ENCODE measurements at places on chromosomes 5 and 9.

- no peak for DNase-seq
Observed at GRCh38 chr5:142726188-142726731, 40.4 kb upstream of the FGF1 start.

DNA sequence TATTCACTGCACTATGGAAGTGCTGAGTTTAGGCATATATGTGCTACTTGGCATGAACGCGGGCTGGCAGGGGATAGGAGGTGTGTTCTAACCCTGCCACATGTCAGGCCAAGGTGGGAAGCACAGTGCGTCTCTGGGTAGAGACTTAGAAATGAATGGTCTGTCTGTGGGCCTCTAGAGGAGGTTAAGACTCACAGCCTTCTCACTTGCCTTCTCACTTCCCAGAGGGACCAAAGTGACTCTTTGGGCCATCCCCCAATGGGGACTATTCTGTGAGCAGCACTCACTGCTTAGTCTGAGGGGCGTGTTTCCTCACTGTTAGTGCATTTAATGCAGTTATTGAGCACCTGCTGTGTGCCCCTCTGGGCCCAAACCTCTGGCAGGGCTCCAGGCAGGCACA lies 2.4 kb upstream of the PITX1 start:
- DNase-seq, result no peak

DNA sequence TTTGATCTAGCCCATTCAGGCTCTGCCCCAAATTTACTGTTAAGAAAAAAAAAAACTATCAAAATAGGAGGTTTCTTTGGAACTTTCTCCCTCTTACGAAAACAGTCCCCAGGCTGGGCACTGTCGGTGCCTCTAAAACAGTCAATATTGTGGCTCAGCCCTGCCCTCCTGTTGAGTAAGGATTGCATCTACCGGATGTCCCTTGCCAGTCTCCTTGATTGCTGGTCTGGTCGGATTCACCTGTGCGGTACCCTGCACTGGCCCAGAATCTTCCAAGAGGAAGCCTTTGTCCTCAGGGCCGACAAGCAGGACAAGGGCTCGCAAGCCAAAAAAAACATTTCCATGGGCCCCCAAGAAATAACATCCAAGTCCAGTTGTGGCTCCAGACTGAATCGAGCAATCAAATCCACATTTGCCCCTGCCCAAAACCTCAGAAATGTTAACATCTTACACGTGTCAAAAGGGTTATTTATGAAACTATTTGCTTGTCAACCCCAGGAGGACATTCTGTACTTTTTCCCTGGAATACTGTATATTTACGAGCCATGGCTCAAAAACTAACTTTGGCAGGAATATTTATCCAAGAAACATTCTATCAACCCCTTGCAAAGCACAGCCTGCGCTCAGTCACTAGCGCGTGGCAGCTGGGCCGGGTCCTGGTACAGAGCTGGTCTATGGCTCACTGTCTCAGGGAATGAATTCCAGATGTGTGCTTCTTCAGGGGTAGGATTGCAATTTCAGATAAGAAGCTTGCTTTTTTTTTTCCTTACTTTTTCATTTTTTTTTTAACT lies 129.2 kb upstream of the ADRA1B start:
- no peak for DNase-seq

DNA sequence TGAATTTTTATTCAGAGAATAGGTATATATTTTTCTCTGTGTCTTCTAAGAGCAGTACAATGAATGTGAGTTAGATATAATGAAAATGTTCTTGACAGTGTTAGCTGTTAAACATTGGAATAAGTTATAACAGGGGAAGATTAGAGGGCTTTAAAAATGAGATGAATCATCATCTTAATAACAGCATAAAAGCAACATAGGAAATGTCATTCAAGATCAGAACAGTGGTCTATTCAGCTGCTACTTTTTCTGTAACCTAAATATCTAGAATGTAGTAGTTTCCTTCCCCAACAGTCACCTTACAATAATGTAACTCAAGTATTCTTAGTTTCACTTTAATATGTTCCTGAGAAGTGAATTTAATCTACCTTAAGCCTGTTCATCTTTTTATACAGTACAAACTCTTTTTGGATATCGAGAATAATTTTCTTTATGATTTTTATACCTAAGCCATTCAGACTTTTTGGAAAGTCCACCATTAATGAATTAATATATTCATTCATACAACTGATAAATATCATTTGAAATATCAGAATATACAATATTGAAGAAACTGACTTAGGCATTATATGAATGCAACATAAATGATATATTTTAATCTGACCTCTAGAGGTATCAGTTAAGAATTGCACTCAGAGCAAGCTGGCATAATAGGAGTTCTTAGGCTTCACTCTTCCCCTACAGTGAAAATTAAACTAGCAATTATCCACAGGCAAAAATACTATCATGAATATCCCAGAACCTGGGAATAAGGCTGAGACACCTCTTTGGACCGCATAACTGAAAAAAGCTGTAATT lies 66.1 kb upstream of the EDIL3 start:
- no peak for DNase-seq

- peak; percentile 26 for DNase-seq
Observed at GRCh38 chr5:170809551-170809950, 26.0 kb downstream of the GABRP start.

DNA sequence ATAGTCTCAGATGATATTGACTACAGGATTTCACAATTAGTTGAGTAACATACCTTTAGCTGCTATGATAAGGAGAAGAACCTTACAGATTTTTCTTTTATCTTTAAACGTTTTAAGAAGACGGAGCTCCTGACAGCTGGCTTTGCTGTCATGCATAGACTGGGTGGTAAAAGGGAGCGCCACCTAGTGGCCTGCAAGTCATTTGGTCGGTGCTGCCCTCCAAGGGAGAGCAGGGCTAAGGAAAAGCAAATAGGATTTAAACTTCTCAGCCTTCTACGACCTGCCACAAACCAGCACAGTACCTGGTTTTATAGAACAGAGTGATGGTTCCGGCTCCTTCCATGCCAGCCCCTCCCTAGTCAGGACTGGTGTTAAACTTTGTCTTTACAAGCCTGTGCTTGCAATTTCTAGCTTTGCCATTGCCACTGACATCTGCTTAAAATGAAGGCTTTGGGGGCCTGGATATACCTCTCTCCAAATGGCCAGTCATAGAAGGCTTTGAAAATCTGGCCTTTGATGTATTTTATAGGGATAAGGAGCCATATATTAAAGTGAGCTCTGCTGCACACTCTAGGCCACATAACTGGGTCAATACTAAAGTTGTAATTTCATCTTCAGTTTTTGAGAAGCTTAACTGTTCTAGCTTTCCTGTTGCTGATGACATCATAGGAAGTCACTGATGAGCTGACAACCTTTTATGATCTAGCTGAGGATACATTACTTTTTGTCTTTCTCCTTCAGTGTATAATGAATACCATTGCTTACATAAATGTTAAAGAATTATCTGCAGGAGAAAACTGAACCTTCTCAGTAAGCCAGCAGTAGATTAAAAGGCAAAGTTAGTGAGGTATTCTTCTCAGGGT lies 31.1 kb upstream of the ADAMTSL1 start:
- DNase-seq, result peak; percentile 66

- no peak for DNase-seq
Observed at GRCh38 chr5:172313915-172314314, 30.4 kb upstream of the UBTD2 start.

- no peak for DNase-seq
Observed at GRCh38 chr5:24555229-24555628, 89.5 kb downstream of the CDH10 start.

- no peak for DNase-seq
Observed at GRCh38 chr9:77589046-77589795, 58.9 kb downstream of the GNA14 start.

DNA sequence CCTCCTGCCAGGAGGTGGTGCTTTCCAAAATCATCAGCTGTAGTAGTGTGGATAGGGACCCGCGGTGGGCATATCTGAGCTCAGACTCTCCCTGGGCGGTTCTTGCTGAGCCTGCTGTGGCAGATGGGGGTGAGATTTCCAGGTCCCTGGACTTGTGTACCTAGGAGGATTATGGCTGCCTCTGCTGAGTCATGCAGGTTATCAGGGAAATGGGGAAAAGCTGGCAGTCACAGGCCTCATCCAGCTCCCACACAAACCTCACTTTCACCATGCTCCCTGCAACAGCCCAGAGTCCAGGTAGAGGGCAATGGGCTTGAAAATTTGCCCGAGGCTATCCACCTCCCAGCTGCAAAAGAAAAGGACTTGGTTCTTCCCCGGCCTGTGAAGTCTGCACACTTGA lies 23.4 kb upstream of the MAMDC2 start:
- no peak for DNase-seq

- DNase-seq, result no peak
Observed at GRCh38 chr5:133952729-133953567, 15.5 kb downstream of the C5orf15 start.

GRCh38 chr9:34957492-34958410 lies at the start of gene PHF24:
TSS of gene PHF24 (plus strand) at chr9:34958285. CDS start at chr9:34971299, 13,014 bp downstream.
- DNase-seq, result no peak

GRCh38 chr5:163653526-163653925 lies 148.1 kb downstream of the MAT2B start:
- DNase-seq, result no peak

- DNase-seq, result no peak
Observed at GRCh38 chr5:143279698-143280097, 123.8 kb downstream of the NR3C1 start.

DNA sequence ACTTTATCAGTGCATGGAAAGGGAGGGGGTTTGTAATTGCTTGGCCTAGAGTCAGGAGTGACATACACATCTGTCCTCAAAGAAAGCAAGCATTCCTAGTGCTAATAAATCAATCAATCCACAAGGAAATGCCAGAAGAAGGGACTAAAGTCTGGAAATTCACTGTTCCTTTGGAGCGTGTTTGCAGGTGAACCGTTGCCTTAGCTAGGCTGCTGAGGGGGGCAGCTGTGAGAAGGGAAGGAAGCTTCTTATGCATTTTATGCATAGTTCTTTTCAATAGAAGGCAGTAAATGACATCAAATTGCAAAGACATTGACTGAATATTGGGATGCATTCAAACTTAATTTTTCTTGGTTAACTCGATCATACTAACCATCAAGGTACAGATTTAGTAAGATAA lies 1092.5 kb upstream of the SEMA6A start:
- no peak for DNase-seq

- DNase-seq, result no peak
Observed at GRCh38 chr9:90916147-90916734, 114.6 kb downstream of the SYK start.

GRCh38 chr5:17079562-17079961 lies 137.9 kb upstream of the BASP1 start:
- no peak for DNase-seq

DNA sequence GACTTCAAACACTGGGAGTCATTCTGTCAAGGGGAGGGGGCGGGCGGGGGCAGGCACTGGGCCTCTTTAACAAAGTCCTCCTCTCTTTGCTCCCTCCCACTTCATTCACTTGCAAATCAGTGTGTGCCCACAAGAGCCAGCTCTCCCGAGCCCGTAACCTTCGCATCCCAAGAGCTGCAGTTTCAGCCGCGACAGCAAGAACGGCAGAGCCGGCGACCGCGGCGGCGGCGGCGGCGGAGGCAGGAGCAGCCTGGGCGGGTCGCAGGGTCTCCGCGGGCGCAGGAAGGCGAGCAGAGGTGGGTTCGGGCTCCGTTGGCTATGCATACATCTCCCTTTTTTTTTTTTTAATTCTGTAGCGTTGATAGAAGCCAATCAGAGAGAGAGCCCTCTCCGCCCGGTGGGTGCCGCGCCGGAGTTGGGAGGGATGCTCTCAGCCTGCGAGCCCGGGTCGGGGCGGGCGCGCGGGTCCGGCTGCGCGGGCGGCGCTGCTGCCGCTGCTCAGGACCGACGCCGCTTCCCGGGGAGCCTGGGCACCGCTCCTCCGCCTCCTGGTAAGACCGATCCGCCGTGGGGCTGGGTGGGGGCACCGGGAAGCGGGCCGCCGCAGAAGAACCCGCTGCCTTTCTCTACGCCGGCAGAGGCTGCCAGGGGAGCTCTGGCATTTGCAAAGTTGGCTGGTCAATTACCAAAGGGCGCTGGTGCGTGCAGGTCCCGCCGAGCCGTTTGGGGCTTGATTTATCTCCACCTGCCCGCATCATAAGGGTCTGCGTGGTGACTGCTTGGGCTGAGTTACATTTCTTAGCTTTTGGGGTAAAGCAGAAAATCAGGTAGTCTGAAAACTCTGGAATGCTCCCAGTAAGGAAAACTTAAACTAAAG lies at the start of gene CDH6:
Gene CDH6, plus strand, starts transcription at position 96 of the 877 bp plus-strand sequence. CDS start 73,788 bp downstream, outside the sequence.
- no peak for DNase-seq

DNA sequence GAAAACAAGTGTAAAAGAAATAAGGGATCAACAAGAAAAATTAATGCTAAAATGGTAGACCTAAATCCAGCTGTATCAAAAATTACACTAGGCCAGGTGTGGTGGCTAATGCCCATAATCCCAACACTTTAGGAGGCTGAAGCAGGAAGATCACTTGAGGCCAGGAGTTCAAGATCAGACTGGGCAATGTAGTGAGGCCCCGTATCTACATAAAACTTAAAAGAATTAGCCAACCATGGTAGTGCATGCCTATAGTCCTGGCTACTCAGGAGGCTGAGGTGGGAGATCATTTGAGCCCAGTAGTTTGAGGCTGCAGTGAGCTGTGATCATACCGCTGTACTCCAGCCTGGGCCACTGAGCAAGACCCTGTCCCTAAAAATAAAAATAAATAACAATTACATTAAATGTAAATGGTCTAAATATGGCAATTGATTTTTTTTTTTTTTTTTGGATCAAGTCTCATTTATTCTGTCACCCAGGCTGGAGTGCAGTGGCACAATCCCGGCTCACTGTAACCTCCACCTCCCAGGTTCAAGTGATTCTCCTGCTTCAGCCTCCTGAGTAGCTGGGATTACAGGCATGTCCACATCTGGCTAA lies 4.2 kb upstream of the FAM151B start:
- no peak for DNase-seq

DNA sequence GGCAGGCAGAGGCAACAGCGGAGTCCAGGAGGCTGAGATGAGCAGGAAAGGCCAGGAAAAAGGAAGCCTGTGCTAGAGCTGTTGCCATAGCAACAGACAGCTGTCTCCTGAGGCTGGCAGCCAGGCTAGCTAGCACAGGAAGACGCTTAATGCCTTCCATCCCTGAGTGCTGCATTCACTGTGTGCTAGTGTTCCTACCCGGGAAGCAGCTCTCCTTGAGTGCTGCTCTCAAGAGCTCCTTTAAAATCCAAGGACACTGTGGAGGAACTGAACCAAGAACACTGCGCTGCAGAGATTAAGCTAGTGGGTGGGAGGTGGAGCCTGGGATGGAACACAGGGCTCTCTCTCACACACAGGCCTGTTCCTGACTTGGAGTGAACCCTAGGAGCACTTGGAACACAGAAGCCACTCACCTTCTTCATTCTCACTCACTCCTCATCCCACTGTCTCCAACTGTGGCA lies 53.5 kb upstream of the IL7R start:
- no peak for DNase-seq

- no peak for DNase-seq
Observed at GRCh38 chr5:170219615-170220014, 13.2 kb upstream of the C5orf58 start.

DNA sequence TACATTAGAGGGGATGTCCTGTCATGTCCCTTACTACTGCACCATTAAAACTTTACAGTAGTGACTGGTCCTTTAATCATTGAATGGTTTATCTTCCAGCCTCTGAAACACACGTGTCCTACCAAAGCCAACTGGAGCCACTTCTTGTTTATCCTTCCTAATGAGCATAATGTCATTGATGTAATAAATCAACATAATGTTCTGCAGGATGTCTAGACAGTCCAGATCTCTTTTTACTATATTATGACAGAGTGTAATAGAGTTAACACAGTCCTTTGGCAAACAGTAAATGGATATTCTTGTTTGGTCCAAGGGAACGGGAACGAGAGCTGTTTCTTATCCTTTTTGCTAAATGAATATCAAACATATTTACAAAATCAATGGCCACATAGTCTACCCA lies 88.1 kb upstream of the PTPRD start:
- DNase-seq, result no peak

- no peak for DNase-seq
Observed at GRCh38 chr9:31606678-31607077, 777.8 kb upstream of the ACO1 start.
